ENCODE measurements at places on chromosomes 11 and 22. TPM values are rescaled to one million over a fixed set of nuclear protein-coding genes. Genes with fewer than 3 reads are reported as not detected.
A peak's percentile ranks its signal among the peaks of the same experiment; 100 is the strongest.

DNA sequence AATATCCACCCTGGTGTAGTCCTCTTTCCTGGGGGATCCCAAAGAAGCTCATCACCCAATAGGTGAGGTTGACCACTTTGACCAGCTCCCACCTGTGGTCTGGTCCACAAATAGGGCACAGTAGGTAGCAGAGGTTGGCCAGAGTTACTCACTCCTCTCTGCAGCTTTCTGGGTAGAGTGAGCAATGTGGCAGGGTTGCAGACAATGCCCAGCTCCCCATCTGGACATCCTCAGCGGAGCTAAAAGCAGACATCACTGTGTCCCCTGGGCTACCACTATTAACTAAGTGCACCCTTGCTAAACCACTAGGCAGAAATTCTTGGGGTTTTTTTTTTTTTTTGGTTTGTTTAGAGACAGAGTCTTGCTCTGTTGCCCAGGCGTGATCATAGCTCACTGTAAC lies 48.4 kb upstream of the TP53I11 start:
- no peak for DNase-seq

GRCh38 chr22:28205926-28206325 lies 286.9 kb upstream of the PITPNB start:
- DNase-seq, result no peak

MAJIN gene
- total RNA-seq, result not detected

GRCh38 chr11:131652231-131652630 lies 281.8 kb downstream of the NTM start:
- DNase-seq, result no peak

DNA sequence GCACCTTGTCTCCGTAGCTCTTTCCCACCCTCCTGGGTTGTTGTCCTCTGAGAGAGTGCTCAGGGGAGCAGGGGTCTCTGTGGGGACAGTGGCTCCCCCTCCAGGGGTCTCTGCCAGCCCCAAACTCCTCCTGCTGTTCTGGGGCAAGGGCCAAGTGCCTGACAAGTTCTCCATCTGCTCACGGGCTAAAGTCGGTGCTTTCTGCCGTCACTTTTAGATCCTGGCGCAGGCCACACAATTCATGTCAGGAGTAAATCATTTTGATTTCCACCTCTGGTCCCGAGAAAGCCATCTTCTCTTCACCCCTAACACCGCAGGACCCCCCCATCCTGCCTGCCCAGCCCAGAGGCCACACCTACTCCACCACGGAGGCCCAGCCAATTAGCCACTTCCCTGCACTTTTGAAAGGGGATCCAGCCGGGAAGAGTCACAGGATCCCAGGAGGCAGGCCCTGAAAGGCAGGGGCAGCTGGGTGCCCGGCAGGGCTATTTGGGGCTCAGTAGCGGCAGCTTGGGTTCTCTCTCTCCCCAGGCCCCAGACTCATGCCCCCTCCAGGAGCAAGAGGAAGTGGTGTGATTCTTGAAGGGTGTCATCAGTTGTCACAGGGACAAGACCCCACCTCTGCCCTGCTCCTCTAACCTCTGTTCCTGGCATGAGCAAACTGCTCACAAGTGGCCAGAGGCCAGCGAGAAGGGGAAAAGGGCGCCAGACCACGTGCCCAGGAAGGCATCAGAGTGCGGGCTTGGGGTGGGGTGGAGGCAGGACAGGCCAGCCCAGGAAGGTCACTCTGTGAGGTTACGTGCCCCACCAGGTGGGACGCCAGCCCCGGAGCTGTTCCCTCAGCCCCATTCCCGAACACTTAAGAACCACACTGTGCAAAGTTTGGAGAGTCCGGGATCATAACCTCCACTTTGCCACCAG lies 1.3 kb downstream of the MACROD1 start:
- DNase-seq, result no peak

DNA sequence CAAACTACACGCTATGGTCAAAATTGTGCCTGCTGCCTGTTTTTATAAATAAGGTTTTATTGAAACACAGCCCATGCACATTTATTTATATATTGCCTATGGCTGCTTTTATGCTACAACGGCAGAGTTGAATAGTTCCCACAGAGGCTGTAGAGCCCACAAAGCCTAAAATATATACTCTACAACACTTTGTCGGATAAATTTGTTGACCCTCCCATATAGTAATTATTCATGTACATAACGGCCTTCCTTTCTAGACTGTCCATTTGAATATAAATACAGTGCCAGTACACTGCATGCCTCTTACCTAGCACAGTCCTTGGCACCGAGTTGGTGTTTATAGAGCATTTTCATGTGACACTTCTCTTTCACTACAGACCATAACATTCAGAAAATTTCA lies 314.0 kb downstream of the LRRC4C start:
- DNase-seq, result no peak

ALDH3B2 gene
- 85.9 TPM for total RNA-seq

GRCh38 chr22:46122511-46122971 lies 27.8 kb upstream of the PPARA start:
- peak; percentile 81 for DNase-seq

DNA sequence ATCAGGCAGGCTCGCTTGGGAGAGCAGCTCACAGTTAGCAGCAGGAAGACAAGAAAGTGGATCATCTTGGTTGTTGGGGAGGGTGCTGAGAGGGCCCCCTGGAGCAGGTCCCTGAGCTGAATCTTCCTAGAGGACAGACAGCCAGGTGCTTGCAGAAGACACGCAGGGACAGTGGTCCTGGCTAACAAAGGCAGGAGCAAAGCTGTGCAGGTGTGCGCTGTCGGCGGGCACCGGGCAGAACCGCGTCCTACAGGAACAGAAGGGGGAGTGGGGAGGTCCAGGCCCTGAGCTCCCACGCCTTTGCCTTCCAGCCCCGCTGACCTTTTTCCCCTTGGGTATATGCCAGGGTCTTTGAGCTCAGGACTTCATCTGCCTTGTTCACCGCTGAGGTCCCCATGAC lies 30.1 kb upstream of the PARVB start:
- no peak for DNase-seq

GRCh38 chr22:26781596-26781995 lies 124.2 kb downstream of the MIAT start:
- DNase-seq, result no peak

OR5P2 gene
- total RNA-seq, result 5.6 TPM

DNA sequence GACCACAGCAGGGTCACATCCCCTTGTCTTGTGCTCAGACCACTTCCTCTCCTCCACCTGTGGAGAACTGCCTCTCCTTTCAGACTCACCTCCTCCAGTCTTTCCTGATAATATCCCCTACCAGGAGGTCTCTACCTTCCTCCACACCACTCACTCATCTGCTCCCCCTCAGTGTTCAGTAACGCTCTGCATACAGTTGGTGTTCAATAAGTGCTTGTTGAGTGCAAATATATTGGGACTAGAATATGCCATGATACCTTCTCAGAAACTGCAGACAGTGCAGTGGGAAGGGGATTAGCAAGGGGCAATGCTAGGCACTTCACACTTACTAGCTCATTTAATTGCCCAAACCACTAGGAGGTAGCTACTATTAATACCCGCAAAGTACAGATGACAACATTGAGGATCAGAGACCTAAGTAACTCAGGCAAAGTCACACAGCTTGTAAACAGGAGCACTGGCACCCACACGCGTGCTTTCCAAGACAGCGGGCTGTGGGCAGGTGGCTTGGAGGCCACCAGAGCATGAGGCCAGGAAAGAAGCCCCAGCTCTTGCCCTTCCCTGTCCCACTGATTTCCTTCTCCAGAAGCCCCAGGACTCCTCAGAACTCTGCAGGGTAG lies 8.1 kb upstream of the PDE2A start:
- no peak for DNase-seq

- DNase-seq, result no peak
Observed at GRCh38 chr11:93249459-93250220, 51.8 kb upstream of the SLC36A4 start.

DNA sequence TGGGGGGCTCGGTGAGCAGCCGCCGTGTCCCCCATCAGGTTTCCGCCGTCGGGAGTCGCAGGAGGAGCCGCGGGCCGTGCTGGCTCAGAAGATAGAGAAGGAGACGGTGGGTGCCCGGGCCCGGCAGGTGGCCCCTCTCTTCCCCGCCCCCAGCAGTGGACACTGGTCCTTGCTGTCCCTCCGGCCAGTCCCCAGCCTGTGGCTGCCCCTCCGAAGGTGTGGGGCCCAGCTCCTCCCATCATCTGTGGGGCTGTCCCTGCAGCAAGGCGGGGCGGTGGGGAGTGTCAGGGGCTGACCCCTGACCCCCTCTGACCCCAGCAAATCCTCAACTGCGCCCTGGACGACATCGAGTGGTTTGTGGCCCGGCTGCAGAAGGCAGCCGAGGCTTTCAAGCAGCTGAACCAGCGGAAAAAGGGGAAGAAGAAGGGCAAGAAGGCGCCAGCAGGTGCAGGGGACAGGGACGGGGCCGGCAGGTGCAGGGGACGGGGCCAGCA lies 15.3 kb downstream of the EPS8L2 start:
- no peak for DNase-seq

GRCh38 chr11:68916439-68916838 lies 12.7 kb downstream of the IGHMBP2 start:
- no peak for DNase-seq

- no peak for DNase-seq
Observed at GRCh38 chr22:33472462-33473344, 414.5 kb upstream of the SYN3 start.

GRCh38 chr22:35361001-35361558 lies 19.8 kb upstream of the HMOX1 start:
- no peak for DNase-seq

GRCh38 chr11:92387859-92388258 lies 163.2 kb downstream of the FAT3 start:
- DNase-seq, result no peak

DPP3 gene
- total RNA-seq, result 66.3 TPM

DNA sequence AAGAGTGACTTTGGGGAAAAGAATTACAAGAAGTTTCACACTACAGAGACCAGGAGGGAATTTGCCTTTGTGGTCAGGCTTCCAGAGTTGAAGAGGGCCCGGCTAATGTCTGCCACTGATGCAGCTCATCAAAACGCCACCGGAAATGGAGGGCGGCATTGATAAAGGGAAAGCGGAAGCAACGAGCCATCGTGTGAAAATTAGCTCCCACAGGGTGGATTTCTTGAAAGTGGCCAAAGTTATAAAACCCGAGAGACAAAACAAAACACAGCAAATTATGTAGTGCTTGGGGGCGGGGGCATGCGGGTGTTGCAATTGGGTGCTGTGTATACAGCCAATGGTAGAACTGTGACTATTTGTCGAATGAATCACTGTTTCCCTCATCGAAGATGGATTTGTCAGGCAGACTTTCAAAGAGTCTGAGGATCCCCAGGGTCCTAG lies 113.0 kb downstream of the ADAMTS15 start:
- DNase-seq, result no peak

NRGN gene
- 6.1 TPM for total RNA-seq

DNA sequence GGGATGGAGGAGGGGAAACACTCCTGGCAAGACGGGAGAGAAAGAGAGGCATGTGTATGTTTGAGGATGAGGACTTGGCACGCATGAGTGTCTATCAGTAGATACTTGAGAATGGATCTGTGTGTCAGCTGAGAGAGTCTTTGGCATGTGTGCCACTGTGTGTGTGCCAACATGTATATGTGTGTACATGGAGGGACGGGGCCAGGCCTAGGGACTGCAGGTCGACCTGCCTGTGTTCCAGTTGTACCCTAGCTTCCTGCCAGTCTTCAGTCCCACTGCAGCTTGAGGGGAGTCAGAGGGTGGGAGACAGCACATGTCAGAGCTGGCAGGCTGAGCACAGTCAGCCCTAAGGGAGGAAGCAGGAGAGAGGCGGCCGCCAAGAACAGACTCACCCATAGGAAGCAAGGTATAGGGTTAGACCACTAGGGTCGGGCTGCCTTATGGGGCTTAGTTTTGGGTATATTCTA lies 5.6 kb downstream of the CLCF1 start:
- no peak for DNase-seq

SIAE gene
- total RNA-seq, result 38.8 TPM

GRCh38 chr11:579830-580601 lies 3.7 kb downstream of the PHRF1 start:
- no peak for DNase-seq

OR52E8 gene
- not detected for total RNA-seq
